ENCODE measurements at places on chromosomes 11 and 22.

GRCh38 chr22:21000987-21001600 is 824 bp downstream of the THAP7 start:
- DNase-seq, result peak; percentile 37
- H3K27me3 ChIP-seq, result no peaks in the 10 kb centered on the region
- peaks cover 24% of the 10 kb centered on the region for H3K4me1 ChIP-seq
- H3K36me3 ChIP-seq, result peaks cover 24% of the 10 kb centered on the region
- H3K4me3 ChIP-seq, result peak overlapping the region; percentile 95
- H3K27ac ChIP-seq, result peak overlapping the region; percentile 96

GRCh38 chr22:26783885-26784284 is 126.5 kb downstream of the MIAT start:
- no peak overlapping the region for H3K27ac ChIP-seq
- H3K36me3 ChIP-seq, result peaks cover 44% of the 10 kb centered on the region
- H3K4me1 ChIP-seq, result no peaks in the 10 kb centered on the region
- no peak overlapping the region for H3K4me3 ChIP-seq
- no peaks in the 10 kb centered on the region for H3K27me3 ChIP-seq
- DNase-seq, result no peak

- H3K4me1 ChIP-seq, result peaks cover 54% of the 10 kb centered on the region
- no peak overlapping the region for H3K27ac ChIP-seq
- no peaks in the 10 kb centered on the region for H3K27me3 ChIP-seq
- DNase-seq, result no peak
- H3K4me3 ChIP-seq, result no peak overlapping the region
Measured at GRCh38 chr11:35105319-35106079, 33.5 kb upstream of the CD44 start.

DNA sequence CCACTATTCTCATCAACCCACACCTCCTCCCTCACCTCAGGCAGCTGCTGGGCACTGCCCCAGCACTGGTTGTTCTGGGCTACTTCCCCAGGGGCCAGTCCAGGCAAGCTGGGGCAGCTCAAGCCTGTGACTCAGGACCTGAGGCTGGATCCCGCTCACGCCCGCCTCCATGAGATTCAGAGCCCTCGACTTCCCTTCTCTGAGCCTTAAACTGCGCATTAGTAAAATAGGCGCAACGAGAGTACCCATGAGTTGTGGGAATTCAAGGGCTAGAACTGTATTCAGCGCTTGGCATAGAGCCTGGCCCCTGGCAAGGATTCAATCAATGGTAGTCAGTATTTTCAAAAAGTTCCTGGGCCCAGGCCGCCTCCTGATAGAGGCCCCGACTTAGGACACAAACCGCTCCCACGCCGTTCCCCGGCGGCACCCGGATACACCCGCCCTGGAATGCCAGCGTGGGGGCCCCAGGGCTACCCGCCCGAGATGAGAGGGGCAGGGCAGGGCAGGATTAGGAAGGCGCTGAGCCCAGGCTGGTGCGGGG is 723 bp upstream of the CD82 start:
- no peaks in the 10 kb centered on the region for H3K36me3 ChIP-seq
- H3K27me3 ChIP-seq, result no peaks in the 10 kb centered on the region
- no peak for DNase-seq
- H3K27ac ChIP-seq, result peak overlapping the region; percentile 46
- no peak overlapping the region for H3K4me3 ChIP-seq

- peaks cover 15% of the 10 kb centered on the region for H3K36me3 ChIP-seq
- no peaks in the 10 kb centered on the region for H3K27me3 ChIP-seq
- no peak overlapping the region for H3K4me3 ChIP-seq
- no peaks in the 10 kb centered on the region for H3K4me1 ChIP-seq
- no peak for DNase-seq
- H3K27ac ChIP-seq, result no peak overlapping the region
Measured at GRCh38 chr22:46634011-46634699, 14.0 kb downstream of the GRAMD4 start.

DNA sequence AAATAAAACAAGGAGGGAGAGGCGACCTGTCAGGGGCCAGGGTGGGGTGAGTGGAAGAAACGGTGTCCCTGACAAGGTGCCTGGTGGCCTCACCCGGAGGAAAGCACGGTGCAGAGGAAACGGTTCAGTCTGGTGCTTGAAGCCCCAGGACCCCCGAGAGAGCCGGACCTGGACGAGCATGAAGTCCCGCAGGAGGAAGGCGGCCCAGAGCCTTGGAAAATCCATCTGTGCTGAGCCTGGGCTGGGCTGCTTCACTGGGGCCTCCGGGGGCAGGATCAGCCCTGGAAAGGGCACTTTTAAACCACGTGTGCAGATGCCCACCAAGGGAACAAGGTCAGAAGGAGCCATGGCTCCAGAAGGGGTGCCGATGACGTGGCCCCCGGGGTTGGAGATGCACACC is 467.3 kb downstream of the OPCML start:
- H3K27me3 ChIP-seq, result no peaks in the 10 kb centered on the region
- no peak for DNase-seq
- H3K4me1 ChIP-seq, result no peaks in the 10 kb centered on the region
- H3K36me3 ChIP-seq, result no peaks in the 10 kb centered on the region
- no peak overlapping the region for H3K4me3 ChIP-seq

- no peak overlapping the region for H3K4me3 ChIP-seq
- no peak for DNase-seq
- no peaks in the 10 kb centered on the region for H3K27me3 ChIP-seq
- no peak overlapping the region for H3K27ac ChIP-seq
Measured at GRCh38 chr22:41243361-41243760, 2.6 kb upstream of the CHADL start.

DNA sequence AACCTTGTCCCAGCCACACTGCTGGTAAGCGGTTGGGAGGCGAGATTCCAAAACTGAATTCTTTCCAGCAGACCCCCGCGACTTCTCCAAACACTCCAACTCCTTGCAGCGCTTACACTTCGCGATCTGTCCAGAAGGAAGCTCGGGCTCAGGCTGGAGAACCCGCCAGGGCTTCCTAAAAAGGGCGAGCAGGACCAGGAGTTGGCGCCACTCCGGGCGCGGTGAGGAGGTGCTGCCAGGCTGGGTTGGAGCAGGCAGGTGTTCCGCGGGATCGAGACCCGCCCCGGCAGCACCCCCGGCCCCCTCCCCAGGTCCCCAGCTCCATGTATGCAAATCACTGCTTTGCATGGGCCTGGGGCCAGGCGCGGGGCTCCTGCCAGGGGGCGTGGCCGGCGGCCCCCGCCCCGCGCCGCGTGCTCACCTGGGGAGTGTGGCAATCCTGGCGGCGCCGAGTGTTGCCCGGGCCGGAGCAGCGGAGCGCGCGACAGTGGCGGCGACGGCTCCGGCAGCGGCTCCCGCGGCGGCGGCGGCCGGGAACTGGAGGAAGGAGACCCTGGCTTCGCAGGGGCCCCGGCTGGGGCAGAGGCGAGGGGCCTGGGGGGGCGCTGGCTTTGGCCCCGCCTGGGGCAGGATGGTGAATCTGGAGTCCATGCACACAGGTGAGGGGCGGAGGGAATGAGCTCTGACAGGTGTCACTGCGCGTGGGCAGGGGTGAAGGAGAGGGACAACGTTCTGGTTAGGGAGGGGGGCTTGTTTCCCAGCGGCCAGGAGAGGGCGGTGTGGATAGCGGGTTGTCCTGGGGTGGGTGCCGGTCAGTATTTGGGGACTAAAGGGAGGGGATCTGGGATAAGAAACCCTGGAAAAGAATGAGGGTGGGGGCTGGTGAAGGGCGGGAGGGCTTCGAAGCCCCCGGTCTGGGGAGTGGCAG is at the start of gene POU2F3:
POU2F3 (plus strand) TSS at position 428 of the 928 bp plus-strand sequence; CDS start at position 632, 204 bp downstream.
- no peak within 1 kb of the TSS for H3K4me3 ChIP-seq
- no peak within 1 kb of the TSS for H3K27ac ChIP-seq
- no peak for DNase-seq
- H3K27me3 ChIP-seq, result peaks cover 45% of the 10 kb centered on the region

DNA sequence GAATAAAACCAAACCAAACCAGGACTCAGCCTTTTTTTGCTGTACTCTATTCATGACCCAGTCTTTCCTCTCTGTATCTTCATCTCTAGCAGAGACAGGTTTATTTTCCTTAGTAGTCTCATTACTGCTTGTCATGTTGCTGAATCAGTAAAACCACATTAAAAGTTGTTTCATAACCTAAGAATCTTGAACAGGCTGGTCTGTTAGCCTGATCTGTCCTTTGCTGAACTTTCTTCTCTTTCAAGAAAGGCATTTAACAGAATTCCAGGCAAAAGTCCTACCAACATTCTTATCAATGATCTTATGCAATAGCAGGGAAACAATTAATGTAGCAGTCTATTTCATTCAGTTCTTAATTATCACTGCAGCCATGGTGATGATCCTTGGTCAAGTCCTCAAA is 197.7 kb downstream of the CASP12 start:
- no peak overlapping the region for H3K27ac ChIP-seq
- H3K4me1 ChIP-seq, result peaks cover 10% of the 10 kb centered on the region
- H3K36me3 ChIP-seq, result no peaks in the 10 kb centered on the region
- DNase-seq, result no peak
- no peak overlapping the region for H3K4me3 ChIP-seq
- H3K27me3 ChIP-seq, result no peaks in the 10 kb centered on the region

- no peaks in the 10 kb centered on the region for H3K36me3 ChIP-seq
- DNase-seq, result no peak
- H3K27ac ChIP-seq, result peak overlapping the region; percentile 82
- H3K4me1 ChIP-seq, result peaks cover 55% of the 10 kb centered on the region
- no peaks in the 10 kb centered on the region for H3K27me3 ChIP-seq
- H3K4me3 ChIP-seq, result no peak overlapping the region
Measured at GRCh38 chr11:9600166-9600565, 26.7 kb downstream of the WEE1 start.

DNA sequence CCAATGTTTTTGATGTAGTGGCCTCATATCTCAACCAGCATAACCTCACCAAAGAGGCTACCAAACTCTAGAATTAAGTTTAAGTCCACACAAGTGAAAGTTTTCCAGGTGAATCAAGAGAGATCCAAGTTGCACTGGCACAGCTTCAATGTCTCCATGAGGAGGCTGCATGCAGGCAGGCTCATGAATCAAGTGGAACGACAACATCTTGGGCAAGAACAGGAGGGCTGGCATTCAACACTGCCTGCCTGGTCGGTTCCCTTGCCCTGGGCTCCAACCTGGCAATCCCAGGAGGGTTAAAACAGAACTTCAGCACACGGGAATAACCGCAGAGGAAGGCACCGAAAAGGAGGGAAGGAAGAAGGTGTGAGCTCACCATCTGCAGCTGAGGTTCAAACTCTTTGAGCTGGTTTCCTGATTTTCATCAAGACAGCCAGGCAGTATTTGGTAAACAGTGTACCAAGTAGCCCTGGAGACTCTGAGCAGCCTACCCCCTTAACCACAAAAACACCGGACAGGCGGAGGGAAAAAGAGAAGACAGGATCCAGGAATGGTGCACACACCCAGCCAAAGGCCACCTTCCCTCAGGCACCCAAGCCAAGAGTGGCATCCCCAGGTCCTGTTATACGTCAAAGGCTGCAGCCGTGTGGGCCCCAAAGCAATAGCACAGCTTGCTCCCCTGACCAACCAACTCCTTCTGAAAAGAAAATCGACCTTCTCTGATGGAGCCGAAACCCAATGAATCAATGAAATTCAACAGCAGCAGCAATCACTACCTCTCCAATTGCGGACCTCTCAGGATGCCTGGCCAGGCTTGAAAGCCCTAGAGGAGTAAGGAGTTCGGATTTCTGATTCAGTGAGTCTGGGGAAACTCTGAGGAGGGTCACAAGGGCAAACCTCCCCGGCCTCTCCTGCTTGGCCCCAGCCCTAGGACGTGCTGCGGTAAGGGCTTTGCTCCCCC is 1.3 kb downstream of the PACSIN2 start:
- no peaks in the 10 kb centered on the region for H3K36me3 ChIP-seq
- no peak for DNase-seq
- no peaks in the 10 kb centered on the region for H3K27me3 ChIP-seq
- H3K4me1 ChIP-seq, result peaks cover 19% of the 10 kb centered on the region
- H3K4me3 ChIP-seq, result peak overlapping the region; percentile 76

- no peak within 1 kb of the TSS for H3K4me3 ChIP-seq
- DNase-seq, result no peak
- H3K4me1 ChIP-seq, result no peaks in the 10 kb centered on the region
- no peak within 1 kb of the TSS for H3K27ac ChIP-seq
- H3K36me3 ChIP-seq, result no peaks in the 10 kb centered on the region
- no peaks in the 10 kb centered on the region for H3K27me3 ChIP-seq
Measured at GRCh38 chr11:56577621-56578020, at the start of gene OR5M10. Gene OR5M10 (minus strand): TSS chr11:56577721. CDS start chr11:56577721, 0 bp downstream.

DNA sequence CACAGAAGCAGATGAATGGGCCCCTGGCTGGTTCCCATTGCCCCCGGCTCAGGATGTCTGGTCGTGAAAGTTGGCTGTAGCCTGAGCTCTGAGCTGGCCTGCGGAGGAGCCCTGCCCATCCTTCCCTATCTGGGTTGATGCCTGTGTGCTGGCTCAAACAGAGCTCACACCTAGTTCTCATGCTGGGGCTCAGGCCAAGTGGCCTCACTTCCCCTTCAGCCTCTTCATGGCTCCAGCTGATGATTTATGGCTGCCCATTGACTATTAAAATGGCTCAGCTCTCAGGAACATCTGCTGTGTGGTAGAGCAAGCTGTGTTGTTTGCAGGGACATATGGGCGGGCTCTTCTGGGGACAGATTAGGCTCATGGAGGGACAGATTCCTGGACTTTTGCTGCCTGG is 64.7 kb downstream of the ADAMTS15 start:
- no peaks in the 10 kb centered on the region for H3K4me1 ChIP-seq
- no peak overlapping the region for H3K4me3 ChIP-seq
- H3K27me3 ChIP-seq, result no peaks in the 10 kb centered on the region
- no peaks in the 10 kb centered on the region for H3K36me3 ChIP-seq
- no peak for DNase-seq
- H3K27ac ChIP-seq, result no peak overlapping the region

DNA sequence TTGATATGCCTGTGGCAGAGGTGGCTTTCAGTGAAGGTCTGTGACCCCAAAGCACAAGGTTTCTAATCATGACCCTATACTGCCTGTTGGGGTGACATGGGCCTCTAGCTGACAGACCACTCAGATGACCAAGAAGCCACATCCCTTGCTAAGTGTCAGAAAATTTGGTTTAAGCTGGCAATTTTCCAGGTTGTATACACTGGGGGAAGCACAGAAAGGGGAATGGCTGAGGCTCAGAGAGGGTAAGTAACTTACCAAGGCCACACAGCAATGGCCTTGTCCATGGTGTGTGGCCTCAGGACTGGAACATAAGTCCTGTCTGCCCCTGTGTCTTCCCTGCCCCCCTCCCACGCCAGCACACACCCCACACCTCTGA is 66.9 kb upstream of the PRDM11 start:
- DNase-seq, result no peak
- H3K27me3 ChIP-seq, result no peaks in the 10 kb centered on the region
- no peak overlapping the region for H3K4me3 ChIP-seq
- peak overlapping the region; percentile 65 for H3K27ac ChIP-seq

GRCh38 chr22:27859336-27859735 is 57.8 kb upstream of the MN1 start:
- no peak overlapping the region for H3K4me3 ChIP-seq
- no peaks in the 10 kb centered on the region for H3K27me3 ChIP-seq
- H3K27ac ChIP-seq, result no peak overlapping the region
- no peaks in the 10 kb centered on the region for H3K4me1 ChIP-seq
- no peak for DNase-seq

GRCh38 chr11:64918017-64918416 is 1.0 kb upstream of the ATG2A start:
- peak overlapping the region; percentile 96 for H3K4me3 ChIP-seq
- no peaks in the 10 kb centered on the region for H3K27me3 ChIP-seq
- no peak for DNase-seq
- no peaks in the 10 kb centered on the region for H3K36me3 ChIP-seq
- H3K4me1 ChIP-seq, result peaks cover 33% of the 10 kb centered on the region
